ENCODE measurements at places on chromosomes 7 and 10. TPM values are rescaled to one million over a fixed set of nuclear protein-coding genes. Genes with fewer than 3 reads are reported as not detected.

SFTPA1 gene
- 0.32 TPM for total RNA-seq

FFAR4 gene
- total RNA-seq = 0.16 TPM

EBF3 gene
- 0.44 TPM for total RNA-seq

GRID2IP gene
- total RNA-seq = 0.12 TPM

CBX3 gene
- total RNA-seq = 61.4 TPM

VWA2 gene
- total RNA-seq = 3.5 TPM

IFIT2 gene
- 1.5 TPM for total RNA-seq

WEE2 gene
- not detected for total RNA-seq

FRMPD2 gene
- total RNA-seq = not detected

Measured in esophagus mucosa (tissue), 1 donor.